ENCODE measurements at places on chromosomes 16 and 17.

DNA sequence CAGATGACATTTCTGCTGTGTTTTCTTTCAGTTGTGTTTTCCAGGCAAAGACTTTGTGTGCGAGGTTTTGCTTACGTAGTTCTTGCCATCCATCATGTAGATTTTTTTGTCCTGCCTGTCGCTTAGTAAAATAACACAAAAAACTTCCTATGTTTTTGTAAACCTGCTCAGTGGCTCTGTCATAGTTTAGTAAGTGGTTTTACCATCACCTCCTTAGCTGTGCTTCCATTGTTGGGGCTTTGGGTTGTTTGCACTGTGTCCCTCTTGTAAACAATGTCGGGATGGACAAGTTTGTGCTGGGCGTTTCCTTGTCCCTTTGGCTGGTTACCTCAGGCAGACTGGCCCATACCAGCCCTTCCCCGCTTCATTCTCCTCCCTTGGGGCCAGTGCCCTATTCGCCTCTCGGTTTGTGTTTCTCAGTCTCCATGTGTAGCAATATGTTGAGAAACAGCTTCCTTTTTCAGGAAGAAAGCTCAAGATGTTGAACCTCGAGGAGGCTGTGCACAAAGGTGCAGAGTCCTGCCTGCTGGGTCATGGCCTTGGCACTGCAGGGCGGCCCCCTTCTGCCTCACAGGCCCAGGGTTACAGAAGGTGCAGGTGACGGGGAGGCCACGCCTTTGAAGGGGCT is 74.6 kb downstream of the KSR1 start:
- DNase-seq = peak; percentile 54

DNA sequence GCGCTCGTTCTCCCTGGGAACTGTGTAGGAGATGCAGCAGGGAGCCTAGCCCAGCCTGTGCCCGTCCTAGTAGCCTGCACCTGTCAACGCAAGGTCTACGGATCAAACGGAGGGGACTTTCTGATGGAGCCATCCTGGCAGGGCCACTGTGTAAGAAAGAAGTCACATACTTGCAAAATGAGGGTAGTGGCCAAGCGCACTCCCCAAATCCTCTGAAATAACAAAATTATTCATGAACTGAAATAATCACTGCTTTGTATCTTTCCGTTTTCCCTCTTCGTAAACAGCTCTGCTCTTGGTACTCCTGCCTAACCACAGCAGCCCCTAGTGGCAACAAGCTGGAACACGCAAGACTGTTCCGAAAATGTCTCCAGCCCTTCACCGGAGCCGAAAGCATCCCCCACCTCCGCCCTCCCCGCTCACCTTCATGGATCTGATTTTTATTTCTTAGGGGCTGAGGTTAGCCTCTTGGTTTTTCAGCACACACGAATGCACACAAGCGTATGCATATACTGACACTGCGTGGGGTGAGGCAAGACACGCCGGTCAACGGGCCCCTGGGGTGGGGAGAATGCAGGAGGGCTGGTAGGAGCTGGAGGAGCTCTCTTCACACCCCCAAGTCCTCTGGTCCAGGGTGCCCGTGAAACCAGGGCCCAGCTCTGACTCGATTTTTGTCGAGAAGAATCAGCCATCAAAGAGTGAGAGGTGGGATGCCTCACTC is 100.8 kb downstream of the ABCC12 start:
- peak; percentile 77 for DNase-seq

GRCh38 chr17:68600931-68601564 is at the start of gene FAM20A:
TSS of gene FAM20A (minus strand) at chr17:68601367. CDS start at chr17:68600666, 701 bp downstream.
- DNase-seq = no peak

- DNase-seq = no peak
These were observed 470.5 kb upstream of the SALL1 start for GRCh38 chr16:51621610-51622009.

DNA sequence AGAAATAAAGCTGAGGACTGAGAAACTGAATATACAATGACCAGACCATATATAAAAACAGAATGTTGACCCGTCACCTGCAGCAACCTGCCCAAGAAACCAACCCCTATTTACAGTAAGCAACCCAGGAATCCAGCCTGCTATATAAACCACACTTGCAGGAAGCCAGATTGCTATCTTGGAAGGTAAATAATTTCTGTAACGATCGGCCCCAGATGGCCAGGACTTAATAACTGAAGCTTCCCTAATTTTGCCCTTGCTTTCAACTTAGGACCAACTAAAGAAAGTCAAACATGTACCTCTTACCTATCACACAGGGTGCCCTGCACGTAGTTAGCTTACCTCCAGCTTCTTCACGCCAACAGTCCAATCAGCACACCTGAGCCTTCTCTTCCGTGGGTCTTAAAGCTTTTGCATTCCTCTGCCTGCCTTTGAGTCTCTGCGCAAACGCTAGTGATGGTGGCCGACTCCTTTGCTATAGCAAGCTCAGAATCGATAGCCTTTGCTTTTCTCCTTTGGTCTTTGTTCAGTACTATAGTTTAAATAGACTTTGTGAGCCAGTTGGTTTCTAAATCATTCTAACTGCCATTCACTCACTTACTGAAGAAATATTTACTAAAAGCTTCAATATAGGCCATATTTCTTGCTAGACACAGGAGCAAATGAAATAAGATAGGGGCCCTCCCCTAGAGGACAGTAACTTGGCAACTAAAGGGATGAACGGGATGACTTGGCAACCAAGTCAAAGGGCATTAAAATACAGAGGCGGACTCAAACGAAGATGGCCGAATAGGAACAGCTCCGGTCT is 31.3 kb downstream of the MPHOSPH6 start:
- DNase-seq = no peak

GRCh38 chr17:69141431-69142174 is at the start of gene ABCA6:
TSS of gene ABCA6 (minus strand) at chr17:69141895. CDS start at chr17:69140703, 1,192 bp downstream.
- DNase-seq = peak; percentile 53

GRCh38 chr16:6836766-6837165 is 495.9 kb upstream of the RBFOX1 start:
- DNase-seq = no peak

DNA sequence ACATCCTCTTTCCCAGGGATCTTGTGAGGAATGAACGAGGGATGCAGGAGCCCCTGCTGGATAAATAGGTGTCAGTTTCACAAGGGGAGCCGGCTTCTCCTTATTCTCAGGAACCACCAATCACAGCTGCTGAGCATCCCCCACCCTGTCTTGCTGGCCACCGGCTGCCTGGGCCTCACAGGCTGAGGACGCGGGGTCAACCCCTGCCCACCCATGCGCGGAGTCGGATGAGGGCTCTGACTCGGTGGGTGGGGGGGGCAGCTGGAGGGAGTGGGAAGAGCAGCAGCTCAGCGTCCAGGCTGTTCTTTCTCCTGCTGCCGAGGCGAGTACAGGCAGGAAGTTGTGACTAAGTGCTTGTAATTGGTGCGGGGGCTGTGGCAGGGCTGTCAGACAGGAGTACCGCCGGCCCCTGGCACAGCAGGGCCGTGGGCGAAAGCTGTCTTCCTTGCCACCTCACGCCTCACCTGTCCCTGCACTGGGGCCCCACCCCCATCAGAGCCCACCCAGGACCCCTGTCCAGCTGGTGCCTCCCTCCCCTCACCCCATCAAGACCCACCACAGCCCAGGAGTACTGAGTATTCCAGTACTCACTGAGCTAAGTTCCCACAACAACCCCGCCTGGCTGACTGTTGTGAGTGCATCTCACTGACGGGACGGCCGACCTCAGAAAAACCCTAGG is 11.0 kb upstream of the DPEP1 start:
- DNase-seq = peak; percentile 68

DNA sequence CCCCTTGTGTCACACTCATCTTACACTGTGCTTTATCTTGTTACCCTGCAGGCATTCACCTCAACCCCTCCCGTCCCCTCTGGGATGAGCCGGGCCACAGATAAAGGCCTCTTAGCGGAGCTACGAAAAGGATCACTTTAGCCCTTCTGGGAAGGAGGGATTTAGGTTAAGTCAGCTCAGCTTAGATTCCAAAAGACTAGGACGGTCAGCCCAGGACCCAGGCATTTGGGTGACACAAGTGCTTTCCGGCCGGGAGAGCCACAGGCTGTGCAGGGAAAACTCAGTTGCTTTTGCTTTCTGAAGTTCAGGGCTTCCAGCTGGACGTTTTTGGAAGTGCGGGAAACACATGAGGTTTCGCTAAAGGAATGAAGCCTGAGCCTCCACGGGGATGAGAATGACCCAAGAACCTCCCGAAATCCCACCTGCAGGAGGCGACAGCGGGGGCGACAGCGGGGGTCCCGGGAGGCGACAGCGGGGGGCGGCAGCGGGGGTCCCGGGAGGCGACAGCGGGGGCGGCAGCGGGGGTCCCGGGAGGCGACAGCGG is 11.6 kb upstream of the METRNL start:
- no peak for DNase-seq

DNA sequence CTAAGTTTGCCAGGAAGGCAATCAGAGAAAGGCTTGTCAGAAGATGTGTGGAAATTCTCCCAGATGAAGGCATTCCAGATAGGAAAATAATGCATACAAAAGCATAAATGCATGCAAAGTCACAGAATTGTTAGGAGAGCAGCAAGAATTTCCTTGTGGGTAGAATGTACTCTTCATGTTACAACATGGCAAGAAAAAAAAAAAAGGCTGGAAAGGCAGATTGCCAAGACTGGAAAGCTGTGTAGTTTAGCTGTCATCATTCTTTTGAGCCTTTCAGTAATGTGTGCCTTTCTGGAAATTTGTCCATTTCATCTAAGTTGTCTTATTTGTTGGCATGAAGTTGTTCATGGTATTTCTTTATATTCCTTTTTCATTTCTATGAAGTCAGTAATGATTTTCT is 71.0 kb upstream of the EFCAB3 start:
- no peak for DNase-seq

- no peak for DNase-seq
These were observed 5.7 kb downstream of the C16orf86 start for GRCh38 chr16:67672306-67672705.

DNA sequence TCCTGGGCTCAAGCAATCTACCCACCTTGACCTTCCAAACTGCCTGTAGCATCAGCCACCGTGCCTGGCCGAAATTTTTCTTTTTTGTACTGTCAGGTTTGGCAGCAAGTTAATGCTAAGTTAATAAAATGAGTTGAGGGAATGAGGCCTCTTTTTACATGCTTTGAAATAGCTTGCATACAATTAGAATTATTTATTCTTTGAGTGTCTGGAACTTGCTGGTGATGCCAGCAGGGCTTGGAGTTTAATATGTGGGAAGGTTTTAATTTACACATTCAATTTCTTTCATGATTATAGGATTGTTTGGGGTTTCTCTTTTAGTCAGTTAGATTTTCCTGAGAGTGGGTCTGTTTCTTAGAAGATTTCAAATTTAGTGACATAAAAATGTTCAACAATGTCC is 31.2 kb upstream of the MSI2 start:
- no peak for DNase-seq

DNA sequence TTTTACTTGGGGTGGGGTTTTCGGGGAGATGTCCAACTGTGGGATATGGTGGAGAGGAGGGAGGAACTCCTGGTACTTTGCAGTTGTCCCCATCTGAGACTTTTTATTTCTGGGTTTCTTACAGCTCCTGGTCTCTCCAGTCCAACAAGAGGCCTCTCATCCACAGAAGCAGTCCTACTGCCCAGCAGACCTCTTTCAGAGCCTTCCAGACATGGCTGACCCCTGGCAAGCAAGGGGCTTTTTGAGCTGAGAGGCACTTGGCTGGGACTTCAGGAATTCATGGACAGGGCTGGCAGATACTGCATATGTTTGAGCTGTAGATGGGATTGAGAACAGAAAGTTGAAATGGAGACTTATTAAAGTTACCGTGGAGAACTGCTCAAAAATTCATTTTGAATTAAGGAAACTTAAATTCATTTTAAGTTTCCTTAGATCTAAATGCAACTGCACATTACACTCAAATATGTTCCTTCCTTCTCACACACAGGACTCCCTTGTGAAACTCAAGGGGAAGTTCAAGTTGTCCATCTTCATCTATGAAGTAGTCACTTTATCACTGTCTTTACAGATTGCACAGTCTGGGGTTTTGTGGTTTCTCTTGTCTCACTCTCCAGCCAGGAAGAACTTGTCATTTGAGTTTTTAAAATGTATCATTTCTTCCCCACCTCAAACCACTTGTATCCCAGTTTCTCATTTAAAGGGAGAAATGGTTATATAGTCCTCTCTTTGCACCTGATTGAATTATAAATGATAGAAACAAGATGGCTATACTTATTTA is 1.1 kb downstream of the LASP1NB start:
- no peak for DNase-seq

DNA sequence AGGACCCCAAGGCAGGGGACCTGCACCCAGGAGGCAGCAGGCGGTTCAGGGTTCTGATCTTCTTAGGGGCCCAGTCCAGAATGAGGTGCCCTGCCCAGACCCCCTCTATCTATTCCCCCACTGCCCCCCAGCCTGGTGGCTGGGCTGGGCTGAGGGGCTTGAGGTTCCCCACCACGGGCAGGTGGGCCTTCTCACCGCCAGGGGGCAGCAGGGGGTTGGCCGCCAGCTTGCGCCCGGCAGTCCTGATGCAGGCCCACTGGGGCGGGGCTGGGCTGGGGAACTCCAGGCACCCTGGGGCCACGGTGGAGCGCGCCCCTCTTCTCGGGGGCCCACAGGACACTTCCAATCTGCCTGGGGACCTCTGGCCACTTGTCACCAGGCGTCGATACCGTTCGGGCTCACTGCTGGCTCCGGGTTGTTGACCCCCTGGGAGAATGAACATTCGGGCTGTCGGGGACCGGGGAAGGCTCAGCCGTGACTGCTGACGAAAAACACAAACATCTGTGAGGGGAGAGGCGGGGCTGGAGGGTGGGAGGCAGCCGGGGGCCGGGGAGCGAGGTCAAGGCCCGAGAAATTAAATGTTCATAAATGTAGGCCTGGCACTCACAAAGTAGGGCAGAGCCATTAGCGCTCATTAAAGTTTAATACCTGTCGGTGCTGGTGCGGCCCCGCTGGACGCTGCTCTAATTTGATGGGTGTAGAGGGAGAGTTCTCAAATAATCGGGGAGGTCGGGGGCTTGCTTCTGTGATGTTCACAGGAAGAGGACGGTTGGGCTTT is 219.3 kb upstream of the GSE1 start:
- DNase-seq = peak; percentile 76

GRCh38 chr17:44917456-44917855 is 2.2 kb upstream of the GFAP start:
- DNase-seq = no peak

- DNase-seq = no peak
These were observed 83.9 kb downstream of the SHISA6 start for GRCh38 chr17:11324846-11325420.

DNA sequence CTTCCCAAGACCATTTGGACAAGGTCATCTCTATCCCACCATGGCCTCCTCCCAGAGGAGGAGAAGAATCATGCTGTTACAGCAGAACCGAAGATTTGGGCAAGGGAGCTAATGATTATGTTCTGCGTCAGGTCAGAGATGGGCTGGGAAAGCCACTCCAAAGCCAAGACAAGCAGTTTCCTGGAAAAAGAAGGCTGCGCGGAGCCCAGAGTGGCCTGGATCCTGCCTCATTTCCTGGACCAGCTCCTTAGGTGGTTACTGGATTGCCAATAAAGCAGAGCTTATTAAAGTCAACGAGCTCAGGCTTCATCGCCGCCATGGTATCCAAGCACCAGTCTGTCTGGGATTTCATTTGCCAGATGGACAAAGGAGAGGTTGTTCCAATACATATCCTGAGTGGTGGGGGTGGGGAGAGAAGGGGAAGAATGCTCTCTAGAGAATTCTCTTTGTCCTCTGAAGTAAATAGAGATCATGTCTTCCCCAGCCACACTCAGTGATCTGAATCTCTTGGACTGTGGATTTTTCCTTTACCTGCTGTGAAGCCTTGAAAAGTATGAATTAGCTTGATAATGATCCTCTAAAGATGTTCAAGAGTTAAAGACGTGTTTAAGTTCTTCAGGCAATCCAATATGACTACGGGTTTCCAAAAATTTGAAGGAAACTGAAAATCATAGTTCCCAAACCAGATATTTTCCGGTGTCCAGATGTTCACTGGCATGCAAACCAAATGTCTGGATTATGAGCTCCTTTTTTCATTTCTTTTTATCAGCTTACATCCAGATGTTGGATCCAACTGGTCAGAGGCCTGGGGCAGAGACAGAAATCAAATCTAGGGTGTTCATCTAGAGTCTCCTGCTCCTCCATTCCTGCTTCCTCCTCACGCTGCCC is 17.7 kb downstream of the PRAC1 start:
- no peak for DNase-seq

Data from lung microvascular endothelial cell (primary cell).